Testis (tissue), 5 donors: ENCODE measurements at places on chromosomes 4 and X. TPM values are rescaled to one million over a fixed set of nuclear protein-coding genes. Genes with fewer than 3 reads are reported as not detected.

The ZBTB33 gene
- total RNA-seq = 16.3 TPM

The PALLD gene
- total RNA-seq = 146 TPM

The FREM3 gene
- 0.06 TPM for total RNA-seq

The SYP gene
- 1.7 TPM for total RNA-seq

The XK gene
- 4.3 TPM for total RNA-seq

- H3K4me1 ChIP-seq = peaks cover 37% of the 10 kb centered on the region
- H3K4me3 ChIP-seq = peak overlapping the region; percentile 99
- DNase-seq = peak; percentile 92
- peak overlapping the region; percentile 98 for H3K27ac ChIP-seq
- no peaks in the 10 kb centered on the region for H3K27me3 ChIP-seq
Observed at GRCh38 chr4:6783111-6783981, 819 bp downstream of the KIAA0232 start.

The NWD2 gene
- total RNA-seq = 0.50 TPM

DNA sequence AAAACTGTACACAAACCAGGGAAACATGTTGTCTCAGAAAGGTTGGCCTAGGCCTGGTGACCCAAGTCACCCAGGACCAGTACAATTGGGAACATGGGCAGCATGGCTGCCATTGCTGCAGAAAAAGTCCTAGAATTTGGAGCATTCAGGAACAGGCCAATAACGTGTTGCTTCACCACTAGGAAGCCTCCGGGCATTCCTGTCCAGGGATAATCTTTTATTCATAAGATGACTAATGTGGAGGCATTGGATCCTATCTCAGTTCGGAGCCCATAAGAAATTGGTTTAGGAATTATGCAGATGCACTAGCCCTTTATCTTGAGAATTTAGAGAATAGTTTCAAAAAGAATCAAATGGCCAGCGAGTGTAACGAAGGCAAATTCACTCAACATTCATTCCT is 242.8 kb upstream of the NDST4 start:
- H3K4me3 ChIP-seq = no peak overlapping the region
- no peaks in the 10 kb centered on the region for H3K36me3 ChIP-seq
- no peaks in the 10 kb centered on the region for H3K27me3 ChIP-seq
- H3K27ac ChIP-seq = no peak overlapping the region

DNA sequence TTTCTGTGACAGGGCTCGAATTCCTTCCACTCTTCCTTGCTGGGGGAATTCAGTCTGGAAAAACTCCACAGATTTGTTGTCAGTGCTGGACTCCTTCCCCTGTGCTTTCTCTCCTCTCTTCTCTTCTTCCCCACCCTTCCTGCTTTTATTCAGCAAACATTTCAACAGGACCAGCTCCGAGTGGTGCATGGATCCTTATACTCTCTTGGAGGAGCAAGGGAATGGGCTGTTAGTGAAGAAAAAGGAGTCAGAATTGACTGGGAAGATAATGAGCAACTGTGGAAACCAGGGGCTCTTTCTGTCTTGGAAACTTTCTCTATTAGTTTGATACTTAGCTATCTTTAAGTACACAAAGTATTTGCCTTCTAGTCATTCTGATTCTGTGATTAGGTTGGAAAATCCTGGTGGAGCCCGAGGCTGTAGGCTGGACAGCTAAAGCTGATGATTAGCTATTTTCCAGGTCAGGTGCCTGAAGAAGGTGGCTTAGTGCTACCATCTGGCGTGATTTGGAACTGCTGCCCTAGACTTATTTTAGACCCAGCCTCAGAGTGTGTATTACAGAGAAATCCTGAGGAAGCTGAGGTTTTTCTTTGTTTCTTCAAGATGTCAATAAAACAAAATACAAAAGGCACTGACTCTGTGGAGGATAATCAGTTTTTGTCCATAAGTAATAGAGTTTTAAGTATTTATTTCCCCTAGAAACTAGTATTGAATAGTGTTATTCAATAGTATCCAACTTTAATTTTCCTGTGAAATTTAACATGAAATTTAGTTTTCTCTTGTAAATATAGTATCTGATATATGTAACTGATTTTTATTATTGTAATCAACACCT is 38.4 kb downstream of the NAP1L5 start:
- H3K4me1 ChIP-seq = no peaks in the 10 kb centered on the region
- H3K36me3 ChIP-seq = no peaks in the 10 kb centered on the region
- H3K27ac ChIP-seq = no peak overlapping the region
- H3K27me3 ChIP-seq = no peaks in the 10 kb centered on the region
- peak; percentile 71 for DNase-seq

GRCh38 chr4:180219080-180219479 is 2024.1 kb upstream of the TENM3 start:
- no peaks in the 10 kb centered on the region for H3K27me3 ChIP-seq
- H3K36me3 ChIP-seq = no peaks in the 10 kb centered on the region
- no peak overlapping the region for H3K27ac ChIP-seq
- H3K4me3 ChIP-seq = no peak overlapping the region
- no peaks in the 10 kb centered on the region for H3K4me1 ChIP-seq

GRCh38 chr4:81698538-81699296 is 227.0 kb upstream of the RASGEF1B start:
- no peak for DNase-seq
- no peaks in the 10 kb centered on the region for H3K36me3 ChIP-seq
- H3K27ac ChIP-seq = no peak overlapping the region
- no peaks in the 10 kb centered on the region for H3K4me1 ChIP-seq
- H3K4me3 ChIP-seq = no peak overlapping the region
- H3K27me3 ChIP-seq = no peaks in the 10 kb centered on the region

DNA sequence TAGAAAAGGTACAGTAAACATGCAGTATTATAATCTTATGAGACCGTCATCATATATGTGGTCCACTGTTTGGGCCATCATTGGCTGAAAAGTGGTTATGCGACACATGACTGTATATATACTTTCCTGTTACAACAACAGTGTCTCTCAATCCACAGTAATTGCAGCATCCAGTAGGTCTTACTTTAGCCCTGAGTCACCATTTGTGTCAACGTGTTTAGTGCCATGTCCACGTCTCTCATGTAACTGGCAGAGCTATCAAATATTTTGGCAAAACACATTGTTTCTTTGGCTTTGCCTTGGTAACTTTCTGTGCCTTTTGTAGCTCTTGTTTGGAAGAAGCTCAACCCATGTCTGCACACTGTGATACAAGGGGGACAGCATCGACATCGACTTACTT is 73.8 kb downstream of the CD38 start:
- H3K36me3 ChIP-seq = no peaks in the 10 kb centered on the region
- no peak overlapping the region for H3K4me3 ChIP-seq
- no peaks in the 10 kb centered on the region for H3K4me1 ChIP-seq
- no peak overlapping the region for H3K27ac ChIP-seq

- no peaks in the 10 kb centered on the region for H3K27me3 ChIP-seq
- peak overlapping the region; percentile 53 for H3K27ac ChIP-seq
- H3K4me3 ChIP-seq = peak overlapping the region; percentile 13
- H3K4me1 ChIP-seq = no peaks in the 10 kb centered on the region
- no peaks in the 10 kb centered on the region for H3K36me3 ChIP-seq
Observed at GRCh38 chrX:136780241-136780640, 491 bp downstream of the ARHGEF6 start.

The SSX4 gene
- total RNA-seq = 2.7 TPM

- no peak overlapping the region for H3K4me3 ChIP-seq
- no peaks in the 10 kb centered on the region for H3K27me3 ChIP-seq
- no peaks in the 10 kb centered on the region for H3K36me3 ChIP-seq
Observed at GRCh38 chrX:52979993-52980392, 21.7 kb upstream of the FAM156A start.

DNA sequence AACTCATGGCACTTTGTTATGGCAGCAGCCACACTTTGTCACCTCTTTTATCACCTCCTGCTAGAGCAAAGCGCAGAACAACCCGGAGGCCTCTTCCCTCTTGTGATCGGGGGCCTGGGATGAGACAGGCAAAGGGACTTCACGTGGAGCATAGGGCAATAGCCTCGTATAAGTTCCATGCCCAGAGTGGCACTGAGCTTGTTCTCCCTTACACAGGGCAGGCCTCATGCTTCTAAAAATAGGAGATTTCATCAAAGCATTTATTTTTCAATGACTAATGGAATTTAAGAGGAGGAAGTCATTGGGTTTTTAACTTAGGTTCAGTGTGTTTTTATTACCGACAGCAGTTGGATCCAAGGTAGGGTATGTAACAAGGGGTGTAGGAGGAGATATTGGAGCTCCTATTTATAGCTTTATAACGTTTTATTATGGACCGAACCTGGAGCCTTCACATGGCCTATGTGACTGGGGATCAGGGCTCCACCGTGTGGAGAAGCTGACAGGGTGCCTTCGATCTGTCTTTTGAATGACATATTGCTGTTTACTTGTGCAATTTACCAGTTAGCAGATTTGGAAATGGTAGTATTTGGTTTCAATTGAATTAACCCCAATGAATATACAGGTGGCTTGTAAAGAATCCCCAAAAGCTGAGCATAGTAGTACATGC is 93.8 kb downstream of the SLC2A9 start:
- H3K36me3 ChIP-seq = no peaks in the 10 kb centered on the region
- H3K4me3 ChIP-seq = no peak overlapping the region
- H3K27ac ChIP-seq = no peak overlapping the region
- H3K27me3 ChIP-seq = no peaks in the 10 kb centered on the region
- H3K4me1 ChIP-seq = peaks cover 4% of the 10 kb centered on the region

The TGIF2LX gene
- total RNA-seq = 16.1 TPM

- H3K4me3 ChIP-seq = no peak overlapping the region
- no peak overlapping the region for H3K27ac ChIP-seq
- no peaks in the 10 kb centered on the region for H3K4me1 ChIP-seq
Observed at GRCh38 chr4:154593868-154594267, 3.3 kb upstream of the FGA start.

- no peaks in the 10 kb centered on the region for H3K4me1 ChIP-seq
- no peaks in the 10 kb centered on the region for H3K27me3 ChIP-seq
- DNase-seq = no peak
Observed at GRCh38 chrX:143027275-143027674, 1.5 kb downstream of the SPANXN4 start.

The CYBB gene
- 4.2 TPM for total RNA-seq

The ENAM gene
- total RNA-seq = 2.4 TPM

DNA sequence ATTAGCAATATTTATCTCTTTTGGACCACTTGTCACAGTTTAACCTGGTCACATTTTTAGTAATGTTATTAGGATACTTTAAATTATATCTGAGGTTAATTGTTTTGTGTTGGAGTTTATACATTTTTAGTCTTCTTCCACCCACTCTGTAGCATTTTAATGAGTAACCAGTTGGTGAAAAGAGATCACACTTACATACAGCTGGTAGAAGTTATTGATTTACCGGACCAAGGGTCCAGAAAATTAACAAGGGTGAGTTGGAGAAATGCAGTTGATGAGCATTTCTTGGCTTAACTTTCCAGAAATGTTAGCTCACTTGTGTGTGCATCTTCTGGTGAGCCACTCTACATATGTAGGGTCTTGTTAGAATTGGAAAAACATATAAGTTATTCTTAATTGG is 219.6 kb downstream of the GRXCR1 start:
- H3K27me3 ChIP-seq = no peaks in the 10 kb centered on the region
- H3K36me3 ChIP-seq = no peaks in the 10 kb centered on the region
- no peak for DNase-seq
- no peak overlapping the region for H3K4me3 ChIP-seq
- H3K27ac ChIP-seq = no peak overlapping the region

The BEX5 gene
- 20.7 TPM for total RNA-seq

DNA sequence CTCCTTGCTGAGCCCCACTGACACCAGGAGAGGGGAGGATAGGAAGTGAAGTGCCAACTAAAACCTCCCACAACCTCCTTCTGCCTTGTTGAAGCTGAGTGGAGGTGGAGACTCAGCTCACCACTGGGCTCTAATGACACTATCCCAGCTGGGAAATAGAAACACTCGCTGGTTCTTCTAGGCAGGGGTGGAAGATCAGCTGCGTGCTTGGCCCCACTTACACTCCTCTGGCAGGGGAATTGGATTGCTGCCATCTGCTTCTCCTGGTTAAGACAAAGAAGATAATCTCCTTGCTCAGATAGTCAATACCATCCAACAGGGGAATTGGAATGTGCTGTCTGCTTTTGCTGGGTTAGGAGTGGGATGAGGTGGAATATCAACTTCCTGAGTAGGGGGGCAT is 392.5 kb downstream of the ZNF674 start:
- H3K4me1 ChIP-seq = no peaks in the 10 kb centered on the region
- no peak overlapping the region for H3K27ac ChIP-seq
- no peaks in the 10 kb centered on the region for H3K36me3 ChIP-seq
- no peak for DNase-seq

The EGFL6 gene
- 1.7 TPM for total RNA-seq

The KIAA1210 gene
- 286 TPM for total RNA-seq

The FIP1L1 gene
- 91.3 TPM for total RNA-seq

The CT45A10 gene
- 27.9 TPM for total RNA-seq

- H3K36me3 ChIP-seq = no peaks in the 10 kb centered on the region
- no peak for DNase-seq
- H3K27ac ChIP-seq = no peak overlapping the region
- H3K4me3 ChIP-seq = no peak overlapping the region
Observed at GRCh38 chr4:20046931-20047677, 204.6 kb upstream of the SLIT2 start.

DNA sequence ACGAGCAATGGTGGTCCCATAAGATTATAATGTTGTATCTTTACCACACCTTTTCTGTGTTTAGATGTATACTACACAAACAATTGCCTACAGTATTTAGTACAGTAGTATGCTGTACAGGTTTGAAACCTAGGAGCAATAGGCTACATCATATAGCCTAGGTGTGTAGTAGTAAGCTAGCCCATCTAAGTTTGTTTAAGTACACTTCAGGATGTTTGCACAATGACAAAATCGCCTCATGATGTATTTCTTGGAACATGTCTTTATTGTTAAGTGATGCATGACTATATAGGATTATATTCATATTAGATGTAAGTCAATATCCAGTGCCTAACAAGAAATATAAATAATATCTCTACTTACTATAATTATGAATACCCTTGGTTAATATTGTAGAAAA is 104.6 kb downstream of the SLC10A6 start:
- DNase-seq = no peak
- no peaks in the 10 kb centered on the region for H3K4me1 ChIP-seq
- H3K4me3 ChIP-seq = no peak overlapping the region
- H3K27ac ChIP-seq = no peak overlapping the region
- H3K27me3 ChIP-seq = no peaks in the 10 kb centered on the region

The ZNF182 gene
- total RNA-seq = 6.1 TPM

DNA sequence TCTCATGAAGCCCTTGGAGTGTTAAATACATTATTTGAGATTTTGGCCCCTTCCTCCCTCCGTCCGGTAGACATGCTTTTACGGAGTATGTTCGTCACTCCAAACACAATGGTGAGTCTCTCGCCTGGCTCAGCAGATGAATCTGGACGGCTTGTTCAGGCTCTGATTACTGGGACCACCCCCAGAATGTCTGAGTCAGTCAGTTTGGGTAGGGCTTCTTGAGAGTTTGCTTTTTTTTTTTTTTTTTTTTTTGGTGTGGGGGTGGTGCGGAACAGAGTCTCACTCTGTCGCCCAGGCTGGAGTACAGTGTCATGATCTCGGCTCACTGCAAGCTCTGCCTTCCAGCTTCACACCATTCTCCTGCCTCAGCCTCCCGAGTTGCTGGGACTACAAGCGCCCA is 62.4 kb upstream of the MSANTD1 start:
- no peaks in the 10 kb centered on the region for H3K36me3 ChIP-seq
- H3K27me3 ChIP-seq = no peaks in the 10 kb centered on the region
- no peak overlapping the region for H3K4me3 ChIP-seq
- no peak for DNase-seq
